Activated CD8-positive, alpha-beta memory T cell treated with anti-CD3 and anti-CD28 coated beads for 4 hours (primary cell): ENCODE measurements at places on chromosomes 2 and 18.

DNA sequence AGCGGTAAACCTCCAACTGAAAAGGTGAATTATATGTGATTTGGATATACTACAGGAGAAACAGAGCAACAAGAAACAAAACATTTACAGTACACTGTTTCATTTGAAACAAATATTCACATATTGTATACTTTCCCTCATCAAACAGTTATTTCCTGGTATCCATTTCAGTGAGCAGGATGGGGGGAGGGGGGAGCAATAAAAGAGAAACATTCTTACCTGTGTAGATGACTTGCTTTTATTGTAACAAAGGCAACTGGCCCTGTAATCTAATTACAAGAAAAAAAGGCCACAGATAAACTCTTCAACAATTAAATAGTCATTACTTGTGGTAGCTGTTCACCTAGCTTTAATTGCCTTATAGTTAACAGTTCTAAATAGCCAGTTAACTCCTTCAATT lies 3.9 kb upstream of the PPP1CB start:
- DNase-seq = no peak

DNA sequence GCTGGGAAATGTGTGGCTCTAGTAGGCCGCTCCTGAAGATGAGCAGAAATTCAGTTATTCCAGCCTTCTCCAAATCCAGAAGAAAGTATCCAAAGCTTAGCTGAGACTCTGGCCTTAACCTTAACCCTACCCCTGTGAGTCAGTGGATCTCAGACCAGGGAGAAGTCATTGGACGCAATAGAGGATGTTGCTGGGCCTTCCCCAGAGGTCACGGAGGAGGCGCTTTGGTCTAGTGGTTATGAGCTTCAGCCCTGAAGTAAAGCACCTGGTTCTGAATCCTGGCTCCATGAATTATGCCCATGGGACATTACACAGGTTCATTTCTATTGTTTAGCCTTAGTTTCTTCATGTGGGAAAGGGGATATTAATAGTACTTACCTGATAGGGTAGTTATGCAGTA lies 24.0 kb downstream of the PKDCC start:
- no peak for DNase-seq

DNA sequence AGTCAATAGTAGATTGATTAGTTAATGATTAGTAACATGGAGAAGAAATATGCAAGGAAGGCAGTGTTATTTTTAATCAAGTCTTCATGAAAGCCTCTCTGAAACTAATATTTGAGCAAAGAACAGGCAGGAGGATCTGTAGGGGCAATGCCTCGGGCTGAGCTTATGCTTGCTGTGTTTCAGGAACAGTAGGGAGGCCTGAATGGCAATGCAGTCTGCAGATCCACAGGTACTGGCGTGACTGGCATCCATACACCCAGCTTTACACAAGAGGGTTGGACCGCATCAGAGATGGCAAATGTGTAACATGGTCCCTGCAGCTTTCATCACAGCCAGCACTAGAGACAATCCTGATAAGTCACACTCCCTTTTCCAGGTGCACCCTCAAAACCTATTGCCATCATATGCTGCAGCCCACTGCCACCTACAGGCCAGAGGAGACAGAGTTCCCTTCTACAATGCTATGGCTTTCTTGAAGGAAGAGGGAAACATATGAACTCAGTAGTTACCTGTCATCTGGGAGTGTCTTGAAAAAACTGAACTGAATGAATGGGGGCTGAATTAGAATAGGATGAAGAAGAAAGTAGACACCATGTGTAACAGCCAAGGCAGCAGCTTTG lies 582.4 kb upstream of the RAB6C start:
- DNase-seq = no peak

DNA sequence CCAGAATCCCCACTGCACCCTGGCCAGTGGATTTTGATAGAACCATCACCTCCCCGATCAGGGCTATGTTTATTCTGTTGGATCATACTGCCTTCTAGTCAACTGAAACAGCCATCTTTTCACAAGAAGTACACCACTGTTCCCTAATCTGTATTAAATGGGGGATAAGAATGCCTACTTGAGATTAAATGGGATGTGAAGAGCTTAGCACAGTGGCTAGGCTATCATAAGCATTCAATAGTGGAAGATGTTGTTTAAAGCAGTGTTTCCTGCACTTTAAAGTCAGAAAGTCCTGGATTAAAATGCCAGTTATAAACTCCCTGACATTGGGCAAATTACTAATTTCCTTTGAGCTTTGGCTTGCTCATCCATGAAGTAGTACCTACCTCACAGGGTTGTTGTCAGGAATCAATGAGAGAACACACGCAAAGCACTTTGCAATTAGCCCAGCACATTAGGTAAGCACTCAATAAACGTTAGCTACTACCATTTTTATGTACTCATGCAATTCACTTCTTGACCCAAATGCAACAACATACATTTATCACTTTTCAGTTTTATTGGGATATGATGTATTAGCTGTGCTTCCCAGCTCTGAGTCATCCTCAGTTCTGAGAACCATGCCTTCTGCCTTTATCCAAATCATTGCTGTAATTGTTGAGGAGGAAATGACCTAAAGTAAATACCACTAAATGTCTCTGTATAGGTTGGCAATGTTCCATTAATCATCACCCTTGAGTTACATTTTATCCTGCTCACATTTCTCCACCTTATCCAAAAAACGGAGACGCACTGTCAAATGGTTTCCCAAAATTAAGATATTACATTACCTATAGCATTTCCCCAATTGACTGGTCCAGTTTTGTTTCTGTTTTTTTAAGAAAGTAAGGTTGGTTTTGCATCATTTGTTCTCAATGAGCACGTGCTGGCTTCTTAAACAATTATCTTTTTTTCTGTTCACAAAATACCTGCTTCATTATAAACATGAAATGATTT lies 2.1 kb downstream of the TMEM247 start:
- DNase-seq = no peak

- no peak for DNase-seq
These were observed 24.2 kb downstream of the TRAF3IP1 start for GRCh38 chr2:238344517-238344916.

DNA sequence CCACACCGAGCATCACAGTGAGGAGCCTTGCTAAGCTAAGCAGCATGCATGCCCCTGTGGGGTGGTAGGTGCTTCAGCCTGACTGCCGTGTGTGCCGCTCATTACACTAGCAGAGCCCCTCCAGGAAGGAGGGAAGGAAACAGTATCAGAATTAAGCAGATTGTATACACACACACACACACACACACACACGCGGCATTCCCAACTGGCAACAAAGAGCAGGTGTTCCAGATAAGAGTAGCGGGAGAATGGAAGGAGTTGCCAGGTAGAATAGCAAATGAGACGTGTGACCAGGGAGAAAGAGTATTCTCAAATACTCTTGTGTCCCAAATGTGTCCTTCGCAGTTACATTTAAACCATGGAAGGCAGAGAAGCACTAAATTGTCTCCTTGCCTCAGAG lies 47.6 kb upstream of the TTC39C start:
- DNase-seq = no peak

GRCh38 chr2:225559072-225559415 lies 159.5 kb downstream of the NYAP2 start:
- DNase-seq = no peak

- DNase-seq = no peak
These were observed 207.2 kb downstream of the RND3 start for GRCh38 chr2:150280231-150280630.

GRCh38 chr2:212343167-212343566 lies 195.4 kb downstream of the ERBB4 start:
- no peak for DNase-seq

DNA sequence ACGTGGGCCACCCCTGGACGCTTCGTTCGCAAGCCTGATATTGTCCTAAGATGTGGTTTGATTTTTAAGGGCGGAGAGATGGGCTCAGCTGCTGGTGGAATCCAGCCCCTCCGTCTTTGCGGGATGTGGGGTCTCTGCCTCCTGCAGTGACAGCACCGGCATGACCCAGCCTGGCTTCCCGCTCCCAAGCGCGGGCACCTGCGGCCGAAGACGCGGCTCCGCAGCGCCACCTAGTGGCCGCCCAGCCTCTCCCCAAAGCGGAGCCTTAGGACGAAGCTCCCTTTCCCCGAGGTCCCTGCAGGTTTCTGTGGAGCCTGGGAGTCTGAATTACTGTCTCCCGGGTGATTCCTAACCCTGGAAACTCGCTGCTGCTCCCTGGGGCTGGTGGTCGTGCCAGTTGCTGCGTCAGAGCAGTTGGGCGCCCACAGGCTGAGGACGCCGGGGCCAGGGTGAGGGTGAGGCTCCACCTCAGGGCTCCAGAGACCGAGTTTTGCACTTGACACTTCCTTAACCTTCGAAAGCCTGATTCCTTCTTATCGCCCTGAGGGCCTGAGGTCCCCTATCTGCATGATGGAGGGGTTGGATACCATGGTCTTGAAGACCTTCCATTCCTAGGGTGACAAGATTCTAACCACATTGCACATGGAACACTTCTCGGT lies 137.5 kb downstream of the TPO start:
- peak; percentile 20 for DNase-seq

GRCh38 chr2:72934683-72935610 lies 17.6 kb downstream of the EMX1 start:
- no peak for DNase-seq

DNA sequence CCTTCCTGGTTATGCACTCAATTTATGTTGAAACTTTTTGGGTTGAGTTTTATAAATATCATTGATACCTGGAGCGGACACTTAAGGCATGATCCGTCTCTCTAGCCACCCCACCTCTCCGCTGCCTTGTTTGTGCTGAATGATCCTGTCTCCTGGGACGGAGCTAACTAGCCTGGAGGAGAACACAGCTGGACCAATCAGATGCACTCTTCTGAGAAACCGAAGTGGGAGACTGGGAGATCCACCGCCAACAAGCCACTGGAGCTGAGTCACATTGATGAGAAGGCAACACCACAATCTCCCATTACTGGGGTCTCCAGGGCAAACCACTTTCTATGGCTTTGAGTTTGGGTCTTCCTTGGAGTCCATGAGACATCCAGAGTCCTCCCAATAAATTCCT lies 29.3 kb downstream of the CYP26B1 start:
- no peak for DNase-seq

DNA sequence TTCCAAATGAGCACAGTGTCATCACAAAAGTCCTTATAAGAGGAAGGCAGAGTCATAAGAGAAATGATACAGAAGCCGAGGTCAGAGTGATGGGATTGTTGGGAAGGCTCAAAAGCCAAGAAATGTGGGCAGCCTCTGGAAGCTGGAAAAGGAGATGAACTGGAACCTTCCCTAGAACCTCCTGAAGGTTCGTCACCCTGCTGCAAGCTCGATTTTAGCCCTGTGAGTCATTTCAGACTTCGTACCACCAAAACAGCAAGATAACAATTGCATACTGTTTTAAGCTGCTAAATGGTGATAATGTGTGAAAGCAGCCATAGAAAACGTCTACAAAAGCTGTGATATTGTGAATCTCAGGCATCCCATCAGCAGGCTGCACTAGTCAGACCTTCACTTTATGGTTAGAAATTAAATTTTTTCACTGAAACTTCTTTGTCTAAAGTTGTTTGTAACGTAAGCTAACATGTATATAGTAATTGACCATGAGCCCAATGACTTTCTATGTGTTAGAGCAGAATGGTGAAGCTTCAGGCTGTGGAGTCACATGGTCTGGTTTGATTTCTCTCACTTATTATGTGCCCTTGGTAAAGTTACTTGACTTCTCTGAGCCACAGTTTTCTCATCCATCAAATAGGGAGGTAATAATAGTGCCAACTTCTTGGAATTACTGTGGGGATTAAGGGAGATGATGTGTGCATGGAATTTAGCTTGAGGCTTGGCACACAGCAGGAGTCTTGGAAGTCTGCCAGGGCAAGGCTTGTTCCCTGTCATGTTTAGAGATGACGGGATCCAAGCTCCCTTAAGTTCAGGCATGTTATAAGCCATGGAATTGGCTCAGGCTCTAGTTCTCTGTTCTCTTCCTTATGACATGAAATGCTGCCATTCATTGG lies 132.0 kb upstream of the CCDC195 start:
- no peak for DNase-seq

DNA sequence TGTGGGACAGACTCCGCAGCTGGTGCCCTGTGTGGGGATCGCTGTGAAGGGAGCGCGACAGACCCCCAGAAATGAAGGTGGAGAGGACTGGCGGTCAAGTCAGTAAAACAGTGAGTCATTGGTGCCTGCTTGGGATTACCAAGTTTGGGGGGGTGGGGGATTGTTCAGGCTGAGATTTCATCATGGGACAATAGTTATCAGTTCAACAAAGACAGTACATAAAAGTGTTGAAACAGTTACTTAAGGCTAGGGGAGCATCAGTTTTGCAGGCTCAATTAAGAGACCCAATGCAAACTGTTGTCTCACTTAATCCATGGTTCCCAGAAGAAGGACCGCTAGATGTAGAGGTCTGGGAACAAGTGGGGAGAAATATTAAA lies 42.4 kb upstream of the PDK1 start:
- DNase-seq = no peak

GRCh38 chr2:43818761-43819160 lies 19.9 kb downstream of the ABCG5 start:
- no peak for DNase-seq

GRCh38 chr2:5394223-5394622 lies 298.0 kb upstream of the SOX11 start:
- DNase-seq = no peak

DNA sequence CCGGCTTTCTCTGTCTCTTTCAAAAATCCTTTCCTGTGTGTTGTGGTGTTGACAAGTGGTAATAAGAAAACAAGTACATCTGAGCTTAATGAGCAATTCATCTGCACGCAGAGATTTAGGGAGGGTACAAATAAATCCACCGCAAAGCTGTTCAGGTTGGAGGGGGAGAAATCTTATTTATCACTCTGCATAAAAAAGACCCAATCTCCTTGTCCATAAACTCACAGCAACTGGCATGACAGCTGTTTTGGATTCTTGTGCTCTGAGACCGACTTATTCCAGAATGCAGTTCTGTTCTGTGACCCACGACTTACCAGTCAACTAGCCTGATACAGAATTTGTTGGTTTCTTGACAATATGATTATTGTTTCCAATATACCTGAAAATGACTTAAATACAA lies 380.1 kb downstream of the SOX11 start:
- DNase-seq = no peak

DNA sequence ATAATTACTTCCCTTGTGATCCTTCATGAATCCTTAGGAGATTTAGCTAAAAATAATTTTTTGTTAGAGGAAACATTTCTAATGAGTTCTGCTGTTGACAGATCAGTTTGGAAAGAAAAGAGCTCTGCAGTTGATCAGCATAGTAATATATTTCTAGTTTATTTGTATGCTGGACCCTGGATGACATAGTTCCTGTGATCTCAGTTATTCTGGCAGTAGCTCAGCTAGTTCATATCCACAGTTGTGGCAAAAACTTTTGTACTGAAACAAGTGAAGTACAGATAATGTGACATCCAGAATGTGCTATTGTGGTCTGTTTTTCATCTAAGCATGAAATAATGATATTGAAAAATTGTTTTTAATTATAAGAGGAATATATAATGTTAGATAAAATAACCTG lies 33.7 kb downstream of the ABI2 start:
- no peak for DNase-seq
